GM12864 (cell line): ENCODE measurements at places on chromosomes 6 and 20.

- DNase-seq, result no peak
Measured at GRCh38 chr6:37368961-37369320, 15.2 kb downstream of the RNF8 start.

DNA sequence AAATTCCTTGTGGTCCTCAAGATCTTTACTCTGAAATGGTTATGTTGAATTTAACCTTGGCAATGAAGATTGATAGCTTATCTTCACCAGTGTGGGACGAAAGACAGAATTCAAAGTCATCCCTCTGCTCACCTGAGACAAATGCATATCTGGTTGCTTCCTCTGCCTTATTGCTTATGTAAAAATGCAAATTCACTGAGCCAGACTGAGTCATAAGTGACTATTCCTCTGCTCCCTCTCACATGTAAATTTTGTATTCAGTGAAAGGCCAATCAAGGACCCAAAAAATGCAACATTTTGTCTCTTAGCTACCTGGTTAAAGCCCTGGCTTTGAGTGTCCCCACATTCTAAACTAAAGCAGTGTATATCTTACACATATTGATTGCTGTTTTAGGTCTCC, 593.1 kb upstream of the GJE1 start:
- DNase-seq, result no peak

- DNase-seq, result no peak
Measured at GRCh38 chr20:24498641-24499040, 29.2 kb downstream of the SYNDIG1 start.

- DNase-seq, result no peak
Measured at GRCh38 chr20:52799130-52799529, 173.0 kb upstream of the TSHZ2 start.

DNA sequence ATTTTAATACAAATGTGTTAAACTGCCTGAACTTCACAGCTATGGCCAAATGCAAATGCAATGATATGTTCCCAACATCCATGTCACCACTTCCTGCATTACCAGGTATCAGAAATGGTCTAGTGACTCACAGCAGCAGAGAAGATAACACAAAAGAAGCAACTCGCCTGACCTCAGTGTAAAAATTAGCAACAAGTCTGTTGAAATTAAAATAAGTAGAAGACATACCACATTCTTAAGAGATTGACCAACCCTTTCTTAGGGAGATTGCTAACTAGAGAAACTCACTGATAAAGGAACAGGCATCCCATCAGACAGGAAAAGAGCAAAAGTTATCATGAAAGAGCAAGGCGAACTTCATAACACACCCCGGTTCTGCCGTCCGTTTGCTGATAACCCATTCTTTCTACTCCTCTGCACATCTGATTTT, 45.1 kb downstream of the RNASET2 start:
- no peak for DNase-seq

DNA sequence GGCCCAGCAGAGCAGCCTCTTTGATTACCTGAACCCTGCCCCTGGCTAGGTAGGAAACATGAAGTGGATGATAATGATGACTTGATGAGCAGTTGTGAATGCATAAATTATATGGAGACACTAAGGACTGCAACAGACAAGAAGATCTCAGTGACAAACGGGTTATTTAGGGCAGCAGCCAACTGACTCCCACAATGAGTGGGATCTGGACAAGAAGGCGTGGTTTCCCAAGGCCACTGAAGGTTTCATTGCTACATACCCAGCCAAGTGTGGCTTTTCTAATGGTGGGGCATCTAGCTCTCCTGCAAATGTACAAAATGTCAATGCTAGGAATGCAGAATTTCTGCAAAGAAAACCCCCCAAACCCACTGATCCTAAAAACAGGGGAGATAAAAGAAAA, 29.4 kb downstream of the RING1 start:
- DNase-seq, result no peak

GRCh38 chr6:72552938-72553337, 68.9 kb upstream of the KCNQ5 start:
- DNase-seq, result no peak

- no peak for DNase-seq
Measured at GRCh38 chr6:130713144-130713543, 114.1 kb upstream of the SMLR1 start.

- DNase-seq, result no peak
Measured at GRCh38 chr6:79421001-79421411, 116.2 kb downstream of the LCA5 start.

DNA sequence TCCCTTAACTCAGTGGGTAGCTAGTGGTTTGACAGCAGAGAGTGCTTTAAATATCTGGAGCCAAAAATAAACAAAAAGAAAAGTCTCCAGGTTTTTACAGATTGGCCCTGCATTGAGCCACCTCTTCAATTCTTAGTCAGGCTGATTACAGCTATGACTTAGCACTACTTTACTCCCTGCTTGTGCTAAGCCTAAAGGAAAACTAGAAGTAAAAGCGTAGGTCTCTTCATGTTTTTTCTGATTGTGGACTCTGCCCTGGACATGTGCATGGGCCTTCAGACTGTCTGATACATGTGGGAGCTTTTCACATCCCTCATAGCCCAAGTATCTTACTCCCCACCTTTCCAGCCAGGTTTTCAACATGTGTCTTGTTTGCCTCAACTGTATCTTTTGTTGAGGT, 33.3 kb downstream of the KPNA5 start:
- DNase-seq, result no peak

GRCh38 chr20:63056236-63057170, 49.7 kb upstream of the BHLHE23 start:
- no peak for DNase-seq

GRCh38 chr6:163427498-163428254, 13.2 kb downstream of the QKI start:
- DNase-seq, result no peak

GRCh38 chr6:111651185-111652034, 45.7 kb upstream of the TRAF3IP2 start:
- DNase-seq, result no peak

GRCh38 chr6:43478008-43478372, 620 bp downstream of the TJAP1 start:
- DNase-seq, result no peak

GRCh38 chr20:13213335-13213734, 7.7 kb upstream of the ISM1 start:
- no peak for DNase-seq

GRCh38 chr6:71879016-71879415, 7.3 kb upstream of the RIMS1 start:
- no peak for DNase-seq

DNA sequence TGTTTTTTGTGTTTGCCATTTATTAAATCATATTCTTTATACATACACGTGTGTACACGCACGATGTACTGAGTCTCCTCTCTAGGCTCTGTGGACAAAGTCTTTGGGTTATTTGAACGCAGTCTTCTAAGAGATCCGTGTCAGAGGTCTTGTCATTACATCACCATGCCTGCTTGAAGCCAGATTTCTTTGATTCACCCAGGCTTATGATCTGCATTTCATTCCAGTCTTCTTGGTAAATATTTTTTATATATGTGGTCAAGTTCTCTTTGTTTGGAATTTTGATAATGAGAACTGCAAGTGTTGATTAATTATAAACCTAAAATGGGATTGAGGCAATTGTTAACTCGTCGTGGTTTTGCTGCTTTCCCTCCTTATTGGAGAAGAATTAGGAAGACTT, 34.6 kb downstream of the KCNS1 start:
- DNase-seq, result no peak

DNA sequence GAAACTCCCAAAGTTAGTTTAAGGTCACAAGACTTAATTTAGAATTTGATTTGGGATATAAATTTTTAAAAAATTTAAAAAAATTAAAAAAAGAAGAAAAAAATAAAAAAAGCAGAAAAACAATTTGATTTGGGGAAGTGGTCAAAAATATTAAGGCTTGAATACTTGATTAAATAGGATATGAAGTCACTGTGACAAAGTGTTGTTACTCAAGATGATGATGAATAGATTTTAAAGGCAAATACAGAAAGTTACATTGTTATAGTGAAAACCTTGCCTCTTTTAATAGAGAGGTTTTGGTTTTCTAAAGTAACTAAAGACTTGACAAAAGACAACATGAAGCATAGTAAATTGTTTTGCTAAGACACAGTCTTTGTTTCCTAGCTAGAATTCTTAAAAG, 7.2 kb downstream of the CST9 start:
- no peak for DNase-seq

DNA sequence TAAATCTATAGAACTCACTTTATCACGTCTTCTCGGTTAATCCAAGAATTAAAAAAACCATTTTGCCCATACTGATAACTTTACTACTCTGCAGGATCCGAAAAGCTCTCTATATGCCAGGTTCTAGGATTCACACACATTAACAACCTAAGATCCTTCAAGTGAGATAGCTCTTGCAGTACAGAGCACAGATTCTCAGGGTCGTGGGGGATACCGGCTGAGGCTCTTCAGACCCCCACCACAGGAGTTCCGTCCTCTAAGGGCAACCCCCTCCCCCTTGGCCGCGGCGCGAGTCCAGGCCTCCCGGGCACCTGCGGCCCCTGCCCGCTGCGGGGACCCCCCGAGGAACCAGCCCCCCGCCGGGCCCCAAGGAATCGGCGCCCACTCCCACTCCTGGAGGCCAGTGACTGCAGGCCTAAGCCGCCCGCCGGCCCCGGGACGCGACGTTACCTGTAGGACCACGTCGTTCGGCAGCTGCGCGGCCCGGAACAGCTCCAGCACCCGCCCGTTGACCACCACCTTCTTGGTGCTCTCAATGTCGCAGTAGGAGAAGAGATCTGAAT, 892 bp downstream of the REPS1 start:
- DNase-seq, result no peak

- DNase-seq, result no peak
Measured at GRCh38 chr6:111417946-111418345, 65.1 kb downstream of the REV3L start.

- DNase-seq, result no peak
Measured at GRCh38 chr6:31556307-31556706, 8.9 kb downstream of the NFKBIL1 start.

DNA sequence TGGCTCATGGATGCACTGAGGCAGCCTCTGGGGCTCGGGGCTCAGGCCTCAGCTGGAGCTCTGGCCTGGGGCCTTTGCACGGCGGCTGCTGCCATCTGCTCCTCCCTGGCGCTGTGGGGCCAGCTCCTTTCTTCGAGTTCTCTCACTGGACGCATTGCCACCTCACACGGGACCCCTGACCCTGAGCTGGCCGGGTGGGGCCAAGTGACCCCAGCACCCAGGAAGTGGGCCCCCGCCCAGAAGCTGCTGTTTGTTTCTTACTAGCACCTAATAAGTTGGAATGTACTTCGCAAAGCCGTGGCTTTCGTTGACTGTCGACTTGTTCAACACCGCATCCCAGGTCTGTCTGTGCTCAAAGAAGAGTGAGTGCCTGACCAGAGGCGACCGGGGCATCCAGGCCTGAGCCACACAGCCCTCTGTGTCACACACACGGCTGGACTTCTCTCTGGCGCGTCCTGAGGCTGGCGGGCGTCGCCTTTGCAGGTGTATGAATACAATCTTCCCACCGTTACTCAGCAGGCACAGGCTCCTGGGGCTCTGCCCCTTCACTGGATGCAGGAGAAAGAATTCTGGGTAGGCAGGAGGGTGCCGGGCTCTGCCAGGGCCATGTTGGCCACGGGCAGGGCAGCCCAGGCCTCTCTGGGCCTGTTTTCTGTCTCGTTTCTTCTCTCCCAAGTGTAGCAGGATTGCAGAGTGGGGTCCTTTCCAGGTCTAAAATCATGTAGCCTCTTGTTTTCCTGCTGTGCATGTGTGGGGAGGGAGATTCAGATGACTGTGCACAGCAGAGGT, 112.9 kb downstream of the DLL1 start:
- no peak for DNase-seq

DNA sequence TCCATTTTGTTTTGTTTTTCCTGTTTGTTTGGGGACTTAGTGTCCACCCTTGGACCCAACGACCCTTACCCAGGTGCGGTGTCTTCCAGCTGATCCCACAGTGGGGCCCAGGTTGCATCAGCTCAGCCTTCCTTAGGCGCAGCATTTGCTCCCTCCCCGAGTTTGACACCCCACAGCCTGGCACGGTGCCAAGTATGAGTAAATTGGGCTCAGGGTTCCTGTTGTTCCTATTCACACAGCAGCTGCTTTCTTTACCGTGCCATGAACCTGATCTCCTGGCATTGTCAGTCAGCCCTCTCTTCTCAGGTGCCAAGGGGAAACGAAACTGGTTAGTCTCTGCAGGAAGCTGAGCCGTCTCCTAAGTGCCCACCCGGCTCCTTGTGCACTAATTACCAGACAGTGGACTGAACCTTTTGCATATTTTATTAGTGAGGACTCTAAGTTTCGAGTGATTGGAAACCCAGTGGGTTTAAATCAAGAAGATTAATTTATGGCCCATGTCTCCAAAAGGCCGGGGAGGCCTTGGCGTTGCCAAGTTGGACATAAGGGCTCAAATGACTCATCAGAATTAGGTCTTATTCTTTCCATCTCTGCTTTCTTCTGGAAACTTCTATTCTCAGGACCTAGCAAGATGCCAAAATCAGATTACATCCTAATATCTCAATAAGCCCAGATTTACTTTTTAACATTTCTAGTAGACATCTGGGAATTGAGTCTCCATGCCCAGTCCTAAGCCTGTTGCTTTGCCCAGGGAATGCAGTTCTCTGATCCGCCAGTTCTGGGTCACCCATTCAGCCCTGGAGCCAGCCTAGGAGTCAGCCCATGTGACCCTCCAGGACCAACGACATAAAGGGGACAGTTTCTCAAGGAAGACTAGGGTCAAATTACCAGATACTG, 68.8 kb downstream of the TSHZ2 start:
- DNase-seq, result no peak

DNA sequence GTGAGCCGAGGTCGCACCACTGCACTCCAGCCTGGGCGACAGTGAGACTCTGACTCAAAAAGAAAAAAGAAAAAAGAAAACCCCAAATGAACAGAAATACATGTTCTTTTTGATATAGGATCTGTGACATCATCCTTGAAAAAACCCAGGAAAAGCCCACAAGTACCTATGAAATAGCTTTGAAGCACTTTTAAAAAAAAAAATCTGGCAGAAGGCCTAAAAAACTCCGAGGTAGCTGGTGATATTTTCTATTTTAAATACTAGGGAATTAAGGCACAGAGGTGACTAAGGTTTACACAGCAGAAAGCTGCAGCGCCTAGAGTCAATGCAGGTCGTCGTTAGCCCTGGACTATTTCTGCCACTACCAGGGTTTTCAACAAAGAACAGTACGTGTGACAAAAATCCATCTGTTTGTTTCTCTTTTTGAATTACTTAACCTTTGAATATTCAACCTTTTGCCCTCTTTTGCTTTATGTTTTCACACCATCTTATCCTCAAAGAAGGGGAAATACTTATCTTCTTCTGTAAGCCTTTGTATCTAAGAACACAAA, 39.4 kb upstream of the EEF1A1 start:
- no peak for DNase-seq

DNA sequence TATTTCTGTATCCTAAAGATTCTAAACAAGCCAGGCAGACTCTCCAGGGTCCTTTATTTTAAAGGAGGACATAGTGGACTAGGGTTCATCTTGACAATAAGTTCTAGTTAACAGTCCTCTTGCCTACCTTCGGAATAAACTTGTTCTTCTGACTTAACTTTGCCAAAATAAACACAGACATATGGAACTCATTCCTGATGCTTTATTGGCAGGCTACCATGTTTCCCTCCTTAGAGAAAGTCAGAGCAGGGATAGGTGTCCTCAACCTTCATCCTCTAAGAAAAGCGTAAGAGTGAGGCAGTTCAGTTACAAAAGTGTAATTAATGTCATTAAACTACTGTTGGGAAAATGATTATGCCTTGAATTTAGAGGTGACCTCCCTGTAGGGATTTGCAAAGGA, 46.9 kb upstream of the NRSN1 start:
- DNase-seq, result no peak

GRCh38 chr6:107679457-107679856, 144.7 kb downstream of the SCML4 start:
- no peak for DNase-seq
